ENCODE measurements at places on chromosomes 1 and 21.

GRCh38 chr1:32250893-32251716, at the start of gene LCK:
LCK (plus strand) TSS chr1:32251265; CDS start chr1:32274330, 23,065 bp downstream.
- DNase-seq, result peak; percentile 52

- no peak for DNase-seq
These were observed 244.5 kb downstream of the NEGR1 start for GRCh38 chr1:72037745-72038343.

GRCh38 chr1:247437551-247438505, 20.1 kb downstream of the OR2B11 start:
- no peak for DNase-seq

DNA sequence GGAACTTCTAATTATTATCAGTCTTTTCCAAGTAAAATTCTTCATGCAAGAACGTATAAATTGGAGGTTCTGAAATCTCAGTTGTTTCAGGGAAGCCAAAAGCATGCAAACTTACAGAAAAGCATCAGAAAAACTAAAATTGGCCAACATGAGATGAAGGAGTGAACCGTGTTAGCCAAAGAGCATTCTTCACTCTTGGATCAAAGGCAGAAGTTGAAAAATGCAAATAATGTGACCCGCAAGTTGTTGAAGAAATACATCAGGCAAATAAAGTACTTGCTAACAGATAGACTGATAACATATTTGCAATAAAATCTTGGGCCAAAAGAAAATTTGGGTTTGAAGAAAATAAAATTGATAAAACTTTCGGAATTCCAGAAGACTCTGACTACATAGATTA, 29.6 kb downstream of the DIPK1A start:
- no peak for DNase-seq

GRCh38 chr1:76294482-76295194, 220.1 kb downstream of the ST6GALNAC3 start:
- DNase-seq, result no peak

- DNase-seq, result no peak
These were observed 34.7 kb downstream of the LRRC8D start for GRCh38 chr1:89855413-89856123.

DNA sequence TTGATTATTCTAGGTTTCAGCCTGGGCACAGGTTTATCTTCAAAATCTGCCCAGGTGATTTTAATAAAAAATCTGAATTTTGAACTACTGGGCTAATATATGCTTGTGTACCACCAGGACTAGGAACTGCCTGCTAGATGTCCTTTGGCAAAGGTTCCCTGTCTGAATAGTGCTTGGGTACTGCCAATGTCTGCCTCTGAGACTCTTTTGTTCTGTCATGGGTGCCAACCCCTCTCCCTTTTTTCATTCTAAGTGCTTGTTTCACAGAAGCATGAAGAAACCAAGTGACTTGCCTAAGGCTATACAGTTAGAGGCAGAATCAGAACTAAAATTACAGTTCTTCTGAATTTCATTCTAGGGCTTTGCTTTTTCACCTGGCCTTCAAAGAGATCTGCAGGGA, 106.3 kb upstream of the CACHD1 start:
- DNase-seq, result no peak

DNA sequence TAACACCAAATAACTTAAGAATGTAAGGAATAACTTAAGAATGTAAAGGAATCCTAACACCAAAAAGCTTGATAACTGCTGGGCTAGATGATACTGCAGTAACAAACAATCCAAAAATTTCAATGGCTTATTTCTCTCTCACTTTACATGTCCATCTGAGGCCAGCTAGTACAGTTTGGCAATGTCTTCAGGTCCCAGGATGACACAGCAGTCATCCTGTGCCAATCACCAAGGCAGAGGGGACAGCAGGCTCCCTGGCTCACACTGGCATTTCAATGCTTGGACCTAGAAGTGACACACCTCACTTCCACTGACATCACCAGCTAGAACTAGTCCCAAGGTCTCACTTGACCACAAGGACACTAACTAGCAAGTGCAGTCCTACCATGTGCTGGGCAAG, 15.3 kb downstream of the DNAJC11 start:
- DNase-seq, result no peak

DNA sequence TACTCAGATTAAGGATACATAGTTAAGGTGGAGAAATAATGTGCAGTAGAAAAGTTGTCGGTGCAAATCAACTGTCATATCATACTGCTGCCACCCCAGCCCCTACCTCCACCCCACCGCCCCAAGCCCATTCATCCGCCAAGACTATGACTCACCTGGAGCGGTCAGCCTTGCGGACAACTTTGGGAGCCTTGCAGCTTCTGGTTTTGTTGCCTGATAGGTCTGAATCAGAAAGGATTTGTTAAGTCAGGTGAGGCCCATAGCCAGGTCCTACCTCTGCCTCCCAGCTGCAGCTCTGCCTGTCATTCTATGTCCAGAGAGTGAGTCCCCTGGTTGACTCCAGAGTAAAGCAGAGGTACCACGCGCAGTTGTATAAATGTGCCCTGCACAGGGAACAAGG, 12.6 kb downstream of the C1orf162 start:
- no peak for DNase-seq

- no peak for DNase-seq
These were observed 21.4 kb downstream of the CNIH3 start for GRCh38 chr1:224637515-224637914.

DNA sequence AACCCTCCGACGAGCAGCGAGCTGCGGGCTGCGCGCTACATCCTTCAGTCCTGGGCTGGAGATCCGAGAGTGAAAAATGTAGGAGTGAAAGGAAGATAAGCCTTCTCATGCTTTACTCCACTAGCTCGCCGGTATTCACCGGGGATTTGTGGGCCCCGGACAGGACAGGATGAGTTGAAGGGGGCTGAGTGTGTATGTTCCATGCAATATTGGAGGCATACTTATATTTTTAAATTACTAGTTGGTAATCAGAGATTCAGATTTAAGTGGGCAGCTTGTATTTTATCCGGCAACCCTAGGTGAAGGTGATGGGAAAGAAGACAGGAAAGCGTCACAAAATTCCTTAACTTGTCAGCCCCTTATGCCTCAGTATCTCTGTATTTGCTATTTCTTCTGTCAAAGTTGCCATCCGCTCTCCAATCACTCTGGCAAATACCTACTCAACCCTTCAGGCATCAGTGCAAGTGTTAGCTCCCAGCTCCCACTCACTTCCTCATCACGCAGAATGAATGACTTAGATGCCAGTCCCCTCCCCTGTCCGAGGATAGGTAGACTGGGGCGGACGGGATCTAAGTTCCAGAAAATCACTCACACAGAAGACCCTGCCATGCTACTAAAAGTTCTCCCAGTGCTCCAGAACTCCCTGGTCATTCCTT, 503 bp upstream of the PIGM start:
- DNase-seq, result no peak

GRCh38 chr21:45898781-45899180, 82.8 kb upstream of the COL6A1 start:
- DNase-seq, result no peak

DNA sequence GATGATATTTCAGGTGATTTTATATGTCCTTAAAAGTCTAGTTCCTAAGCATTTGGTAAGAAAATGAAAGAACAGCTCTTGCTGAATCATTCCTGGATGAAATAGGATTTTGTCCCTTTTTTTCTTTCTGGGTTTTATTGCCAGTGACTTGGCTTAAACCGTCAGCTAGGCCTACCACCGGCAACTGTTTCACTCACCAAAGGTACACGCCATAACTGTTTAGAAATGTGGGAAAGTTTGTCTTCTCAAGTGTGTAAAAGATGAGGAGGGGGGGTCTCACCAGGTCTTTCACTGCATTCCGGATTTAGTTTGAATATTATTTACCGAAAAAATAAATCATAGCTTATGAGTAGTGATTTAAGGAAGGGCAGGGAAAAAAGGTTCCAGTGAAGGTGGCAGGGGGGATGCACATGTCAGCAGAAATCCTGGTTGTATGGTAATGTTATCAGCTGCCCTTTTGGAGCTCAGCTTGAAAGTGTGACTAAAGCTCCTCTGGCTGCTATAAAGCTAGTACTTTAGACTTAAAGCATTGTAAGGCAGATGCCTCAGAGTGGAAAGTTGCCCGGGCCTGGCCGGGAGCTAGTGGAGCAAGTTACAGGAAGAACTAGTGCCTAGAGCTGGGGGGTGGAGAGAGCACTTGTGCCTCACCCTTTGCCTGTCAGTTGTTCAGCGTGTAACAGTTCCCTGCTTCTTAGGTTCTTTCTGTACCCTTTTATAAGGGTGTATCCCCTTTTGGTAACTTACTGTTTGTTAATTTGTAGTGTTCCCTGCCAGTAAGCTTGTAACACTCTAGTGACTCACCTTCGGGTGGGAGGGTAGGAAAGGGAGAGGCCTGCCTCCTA, 3.1 kb downstream of the ATP1A1 start:
- DNase-seq, result no peak

DNA sequence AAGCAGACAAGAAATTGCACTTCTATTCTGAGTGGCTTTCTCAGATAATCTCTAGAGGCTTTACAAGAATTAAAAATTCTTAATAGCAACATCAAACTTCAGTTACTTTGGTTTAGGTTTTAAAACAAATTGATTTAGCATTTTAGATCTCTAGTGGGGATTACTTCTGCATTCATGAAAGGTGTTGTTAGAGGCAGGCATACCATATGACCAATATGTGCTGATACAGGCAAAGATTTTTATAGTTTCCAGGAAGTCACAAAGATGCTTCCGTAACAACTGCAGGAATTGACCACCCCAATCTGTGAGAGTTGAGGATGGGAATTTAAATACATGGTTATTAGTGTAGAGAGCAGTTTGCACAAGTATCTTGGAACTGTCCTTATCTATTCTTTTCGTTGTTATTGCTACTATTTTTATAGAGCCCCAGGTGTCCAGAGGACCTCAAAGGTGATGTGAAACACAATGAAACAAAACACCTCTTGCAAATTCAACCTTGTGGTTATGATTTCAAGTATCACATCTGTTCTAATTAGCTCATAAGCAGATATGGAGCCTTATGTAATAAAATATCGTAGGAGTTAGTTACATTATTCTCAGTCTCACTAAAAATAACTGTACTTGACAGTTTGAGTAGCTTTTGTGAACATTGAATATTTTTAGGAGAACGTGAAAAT, 512.7 kb upstream of the ADGRL4 start:
- DNase-seq, result no peak

DNA sequence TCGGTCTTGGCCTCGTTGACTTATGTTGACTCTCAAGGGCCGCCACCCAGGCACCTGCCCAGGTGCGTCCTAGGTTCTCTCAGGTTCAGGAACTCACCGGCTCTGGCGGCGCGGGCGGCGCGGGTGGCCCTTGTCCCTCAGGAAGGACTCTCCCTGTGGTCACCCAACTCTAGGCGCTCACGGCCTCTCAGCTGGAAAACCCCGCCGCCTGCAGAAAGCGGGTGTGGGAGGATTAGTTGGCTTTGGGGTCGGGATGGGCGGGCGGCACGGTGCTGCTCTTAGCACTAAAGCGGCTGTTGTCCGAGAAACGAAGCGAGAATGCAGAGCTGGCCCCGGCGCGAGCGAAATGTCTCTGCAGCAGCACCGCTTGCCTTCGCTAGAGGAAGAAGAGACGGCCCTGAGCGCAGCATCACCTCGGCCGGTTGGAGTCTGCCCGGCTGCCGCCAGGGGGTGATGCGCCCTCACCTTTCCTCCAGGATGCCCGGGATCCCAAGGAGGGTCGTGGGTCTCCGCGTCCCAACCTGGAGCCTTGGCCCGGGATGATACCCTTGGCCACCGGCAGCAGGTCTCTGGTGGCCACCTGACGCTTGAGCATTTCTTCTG, 8.1 kb upstream of the TADA1 start:
- no peak for DNase-seq

DNA sequence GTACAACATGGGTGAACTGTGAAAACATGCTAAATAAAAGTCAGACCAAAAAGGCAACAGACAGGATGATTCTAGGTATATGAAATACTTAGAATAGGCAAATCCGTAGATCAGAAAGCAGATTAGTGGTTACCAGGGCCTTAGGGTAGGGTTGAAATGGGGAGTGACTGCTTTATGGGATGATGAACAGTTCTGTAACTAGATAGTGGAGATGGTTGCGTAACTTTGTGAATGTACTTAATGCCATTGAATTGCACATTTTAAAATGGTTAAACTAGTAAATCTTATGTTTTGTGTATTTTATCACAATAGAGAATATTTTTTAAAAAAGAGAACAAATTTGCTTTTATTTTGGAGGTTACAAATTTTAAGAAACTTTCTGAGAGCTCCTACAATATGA, 17.4 kb downstream of the ZNF326 start:
- DNase-seq, result no peak

GRCh38 chr21:37168666-37169065, 95.6 kb downstream of the TTC3 start:
- DNase-seq, result no peak

DNA sequence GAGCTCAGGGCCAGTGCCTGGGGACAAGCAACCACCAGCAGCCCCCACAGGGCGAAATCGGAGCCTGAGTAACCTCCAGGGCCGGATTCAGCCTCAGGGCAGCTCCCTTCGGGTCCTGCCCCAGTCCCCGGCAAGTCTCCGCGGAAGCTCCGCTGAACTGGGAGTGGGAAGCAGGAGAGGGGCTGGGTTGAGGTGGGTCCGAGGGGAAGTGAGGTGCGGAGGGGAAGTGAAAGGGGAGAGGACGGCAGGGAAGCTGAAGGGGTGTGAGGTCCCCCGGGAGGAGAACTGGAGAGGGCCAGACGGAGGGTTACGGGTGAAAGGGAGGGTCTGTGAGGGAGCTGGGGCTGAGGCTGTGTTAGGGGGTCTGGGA, 560 bp downstream of the PADI2 start:
- DNase-seq, result no peak

- no peak for DNase-seq
These were observed 31.6 kb upstream of the ARHGEF10L start for GRCh38 chr1:17507915-17508314.

DNA sequence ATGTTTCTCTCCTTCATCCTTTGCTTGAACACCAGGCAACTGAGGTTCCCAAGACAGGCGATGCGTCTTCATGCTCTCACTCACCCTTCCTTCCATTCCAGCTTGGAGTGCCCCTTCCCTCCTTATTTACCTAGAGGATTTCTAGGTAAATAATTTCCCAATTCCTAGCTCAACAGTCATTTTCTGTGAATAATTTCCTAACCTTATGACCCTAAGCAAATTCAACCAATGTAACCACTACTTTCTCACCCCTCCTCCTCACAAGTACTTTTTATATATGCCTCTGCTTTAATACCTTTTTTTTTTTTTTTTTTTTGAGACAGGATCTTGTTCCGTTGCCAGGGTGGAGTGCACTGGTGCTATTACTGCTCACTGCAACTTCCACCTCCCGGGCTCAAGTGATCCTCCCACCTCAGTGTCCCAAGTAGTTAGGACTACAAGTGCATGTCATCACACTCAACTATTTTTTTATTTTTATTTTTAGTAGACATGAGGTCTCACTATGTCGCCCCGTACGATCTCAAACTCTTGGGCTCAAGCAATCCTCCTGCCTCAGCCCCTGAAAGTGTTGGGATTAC, 86.7 kb downstream of the USP24 start:
- DNase-seq, result no peak

DNA sequence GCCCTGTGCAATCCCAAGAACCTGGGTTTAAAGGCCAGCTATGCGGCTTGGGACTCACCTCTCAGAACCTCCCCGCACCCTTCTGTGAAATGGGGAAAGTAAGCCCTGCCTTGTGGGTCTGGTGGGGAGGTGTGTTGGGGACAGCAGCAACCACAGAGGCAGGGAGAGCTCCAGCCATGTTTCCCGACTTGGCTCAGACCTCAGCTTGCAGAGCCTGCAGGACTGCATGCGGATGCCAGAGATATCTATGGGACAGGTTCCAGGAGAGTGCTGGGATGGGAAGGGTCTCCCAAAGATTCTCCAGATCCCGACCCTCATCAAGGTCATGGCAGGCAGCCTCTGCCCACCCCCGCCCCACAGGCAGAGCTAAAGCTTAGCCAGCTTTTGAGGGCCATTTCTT, 20.2 kb downstream of the PADI1 start:
- no peak for DNase-seq

- no peak for DNase-seq
These were observed 40.5 kb downstream of the DDR2 start for GRCh38 chr1:162672622-162673260.
